ENCODE measurements at places on chromosomes 4 and X.

- DNase-seq: no peak
Observed at GRCh38 chr4:168891688-168892087, 118.4 kb downstream of the CBR4 start.

DNA sequence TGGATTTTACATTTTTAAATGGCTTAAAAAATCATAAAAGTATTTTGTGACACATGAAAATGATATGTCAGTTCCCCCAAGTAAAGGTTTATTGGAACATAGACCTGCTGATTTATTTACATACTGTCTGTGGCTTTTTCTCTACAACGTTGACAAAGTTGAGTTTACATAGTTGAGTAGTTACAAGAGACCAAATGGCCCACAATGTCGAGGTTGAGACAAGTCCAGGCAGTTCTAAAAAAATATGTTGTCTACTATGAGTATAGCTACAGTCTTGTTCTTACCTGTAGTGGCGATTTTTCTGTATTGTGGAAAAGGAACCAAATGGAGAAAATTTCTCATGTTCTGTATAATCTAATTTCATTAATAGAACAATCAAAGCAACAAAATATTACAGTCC, 163.2 kb downstream of the FRAS1 start:
- DNase-seq: no peak

DNA sequence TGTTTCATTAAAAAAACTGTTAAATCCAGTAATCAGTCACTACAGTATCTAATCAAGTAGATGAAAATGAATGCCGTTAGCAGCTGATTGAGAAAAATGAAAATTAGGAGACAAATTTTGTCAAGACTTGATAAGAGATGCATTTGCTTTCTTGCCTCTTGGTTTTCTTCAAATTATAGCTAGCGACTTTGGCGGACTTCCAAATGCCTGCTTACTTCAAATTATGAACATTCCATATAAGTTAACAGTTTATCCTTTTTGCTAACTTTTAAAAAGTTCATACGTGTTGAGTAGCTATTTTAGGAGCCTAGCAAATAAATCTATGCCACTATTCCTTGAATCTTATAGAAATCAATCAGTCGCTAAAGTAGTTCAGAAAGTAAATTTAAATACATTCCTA, 58.8 kb downstream of the PPP4R3C start:
- DNase-seq: no peak

- no peak for DNase-seq
Observed at GRCh38 chr4:181659202-181659601, 584.0 kb upstream of the TENM3 start.

- no peak for DNase-seq
Observed at GRCh38 chr4:7992846-7993245, 53.2 kb upstream of the AFAP1 start.

- DNase-seq: no peak
Observed at GRCh38 chr4:26048950-26049349, 134.9 kb downstream of the SMIM20 start.

DNA sequence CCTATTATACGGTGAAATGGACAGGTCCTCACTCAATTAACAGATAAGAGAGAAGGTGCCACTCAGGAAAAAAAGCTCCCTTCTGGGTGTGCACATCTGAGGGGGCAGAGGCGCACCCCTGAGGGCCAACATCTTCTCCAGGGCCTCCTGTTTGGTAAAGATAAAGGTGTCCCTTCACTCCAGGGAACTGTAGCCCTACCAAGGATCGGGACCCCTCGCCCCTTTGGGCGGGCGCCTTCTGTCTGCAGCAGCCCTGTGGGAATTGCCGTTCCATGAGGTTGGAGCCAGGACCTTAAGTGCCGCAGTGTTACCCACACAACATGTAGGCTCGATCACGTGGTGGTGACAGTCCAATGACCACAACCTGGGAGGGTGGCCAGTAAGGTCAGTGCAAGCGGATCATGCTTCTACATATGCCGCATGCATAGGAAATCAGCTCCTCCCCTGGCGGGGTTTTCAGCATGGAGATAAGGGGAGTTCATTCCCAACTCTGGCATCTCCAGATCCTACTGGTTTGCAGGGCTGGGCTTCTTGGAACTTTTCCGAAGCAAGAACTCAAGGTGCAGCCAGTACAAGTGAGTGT, 253.3 kb downstream of the EVC2 start:
- no peak for DNase-seq

GRCh38 chr4:152860046-152860445, 76.1 kb upstream of the FHDC1 start:
- DNase-seq: no peak

DNA sequence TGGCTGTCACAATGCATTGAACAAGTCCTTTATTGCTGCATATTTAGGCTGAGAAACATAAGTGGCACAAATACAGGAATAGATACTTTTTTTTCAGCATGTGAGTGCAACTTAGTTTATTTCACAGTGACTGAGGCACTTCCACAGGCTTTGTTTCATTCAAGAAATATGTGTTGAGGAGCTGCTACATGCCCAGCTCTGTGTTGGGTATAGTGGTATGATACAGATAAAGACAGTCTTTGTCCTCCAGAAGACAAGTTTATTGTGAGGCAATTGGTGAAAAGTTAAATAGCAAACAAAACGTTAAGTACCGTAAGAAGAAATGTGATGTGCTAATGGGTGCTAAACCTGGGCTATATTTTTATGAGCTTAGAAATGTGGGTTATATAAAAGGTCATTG, 186.4 kb downstream of the SPRY1 start:
- DNase-seq: no peak

GRCh38 chr4:146585761-146586333, 52.8 kb upstream of the POU4F2 start:
- DNase-seq: no peak

- DNase-seq: no peak
Observed at GRCh38 chr4:169133932-169134331, 123.9 kb upstream of the CBR4 start.

- no peak for DNase-seq
Observed at GRCh38 chr4:152643153-152644035, 36.4 kb downstream of the TMEM154 start.

DNA sequence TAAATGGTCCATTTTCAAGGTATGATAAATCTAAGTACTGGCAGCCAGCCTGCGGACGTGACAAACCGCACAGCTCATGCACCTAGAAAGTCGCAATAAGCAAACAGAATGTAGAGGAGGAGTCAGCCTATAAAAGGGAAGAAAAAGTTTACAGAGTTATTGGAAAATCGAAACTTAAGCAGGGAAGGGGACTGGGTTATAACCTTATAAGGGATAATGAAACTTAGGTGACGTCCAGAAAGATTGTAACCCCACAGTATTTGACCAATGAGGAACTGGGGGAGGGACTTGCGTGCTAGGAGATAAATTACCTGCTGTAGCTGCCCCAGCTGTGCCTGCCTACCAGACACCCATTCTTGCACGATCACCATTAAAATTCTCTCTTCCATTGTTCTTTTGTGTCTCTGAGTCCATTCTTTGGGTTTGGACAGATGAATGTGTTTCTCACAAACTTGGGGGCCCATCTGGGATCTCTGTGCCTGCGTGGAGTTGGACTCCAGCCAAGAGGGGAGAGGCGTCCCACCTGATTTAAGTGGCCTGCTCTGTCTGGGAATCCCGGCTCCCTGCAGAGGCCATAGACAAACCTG, 61.0 kb downstream of the ZCCHC12 start:
- DNase-seq: no peak

GRCh38 chr4:54585321-54586000, 72.3 kb upstream of the KIT start:
- no peak for DNase-seq

DNA sequence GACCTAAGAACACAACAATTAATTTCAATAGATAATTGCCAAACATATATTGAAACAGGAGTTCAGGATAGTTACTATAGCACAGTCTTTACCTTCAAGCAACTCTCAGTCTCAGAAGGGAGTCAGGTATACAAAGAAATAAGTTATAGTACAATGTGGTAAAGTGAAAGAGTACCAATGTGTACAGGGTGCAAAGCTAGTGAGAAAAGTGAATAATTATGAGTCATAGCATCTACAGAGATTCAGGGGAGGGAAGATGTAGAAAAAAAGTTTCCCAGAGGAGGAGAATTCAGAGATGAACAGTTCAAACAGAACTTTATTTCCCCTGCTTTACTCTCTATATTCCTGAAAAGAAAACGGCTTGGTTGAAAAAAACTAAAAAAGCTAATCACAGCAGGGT, 22.7 kb upstream of the DKK2 start:
- no peak for DNase-seq

GRCh38 chr4:139297001-139297410, 4.3 kb upstream of the NAA15 start:
- no peak for DNase-seq

- no peak for DNase-seq
Observed at GRCh38 chr4:170011921-170012628, 14.1 kb downstream of the MFAP3L start.

DNA sequence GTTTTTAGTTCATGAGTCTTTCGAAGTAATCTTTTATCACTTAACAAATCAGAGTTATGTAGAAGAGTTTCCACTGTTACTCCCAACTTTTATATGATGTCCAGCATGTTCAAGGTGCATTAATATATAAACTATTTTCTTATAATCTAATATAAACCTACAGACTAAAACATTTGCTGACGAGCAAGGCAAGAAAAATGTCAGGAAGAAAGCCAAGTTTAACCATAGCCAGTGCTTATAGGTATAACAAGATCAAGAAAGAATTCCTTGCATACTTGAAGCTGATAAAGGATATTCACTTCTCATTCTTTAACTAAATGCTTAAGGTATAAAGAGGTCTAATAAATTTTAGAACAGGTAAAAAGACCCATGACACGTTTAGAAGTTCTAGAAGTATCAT, 167.7 kb downstream of the NPNT start:
- no peak for DNase-seq

DNA sequence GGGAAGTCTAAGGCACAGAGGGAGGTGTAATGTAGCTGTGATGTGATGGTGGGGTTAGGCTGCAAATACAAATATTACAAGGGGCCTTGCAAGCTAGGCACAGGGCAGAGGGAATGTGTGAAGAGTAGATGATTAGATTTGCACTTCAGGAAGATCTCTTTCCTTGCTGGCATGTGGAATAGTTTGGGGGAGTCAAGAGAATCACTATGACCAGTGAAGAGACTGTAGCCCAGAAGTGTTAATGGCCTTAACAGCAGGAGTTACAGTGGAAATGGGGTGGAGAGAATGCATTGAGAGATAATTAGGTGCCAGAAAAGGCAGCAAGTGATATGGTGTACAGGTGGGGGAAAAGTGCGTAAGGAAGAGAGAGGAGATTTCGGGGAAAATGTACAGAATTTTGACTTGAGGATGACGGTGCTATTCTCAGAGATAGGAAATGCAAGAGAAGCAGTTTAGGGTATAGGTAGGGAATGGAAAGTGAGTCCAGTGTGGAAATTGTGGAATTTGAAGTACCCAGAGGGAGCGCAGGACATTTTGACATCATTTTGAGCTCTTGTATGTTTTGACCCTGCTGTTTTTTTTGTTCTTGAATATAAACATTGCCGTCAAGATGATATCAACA, 10.2 kb upstream of the TAPT1 start:
- DNase-seq: no peak

- no peak for DNase-seq
Observed at GRCh38 chr4:159410076-159410777, 307.3 kb downstream of the RAPGEF2 start.
